ENCODE measurements at places on chromosomes 16 and 17.
A peak's percentile ranks its signal among the peaks of the same experiment; 100 is the strongest.

DNA sequence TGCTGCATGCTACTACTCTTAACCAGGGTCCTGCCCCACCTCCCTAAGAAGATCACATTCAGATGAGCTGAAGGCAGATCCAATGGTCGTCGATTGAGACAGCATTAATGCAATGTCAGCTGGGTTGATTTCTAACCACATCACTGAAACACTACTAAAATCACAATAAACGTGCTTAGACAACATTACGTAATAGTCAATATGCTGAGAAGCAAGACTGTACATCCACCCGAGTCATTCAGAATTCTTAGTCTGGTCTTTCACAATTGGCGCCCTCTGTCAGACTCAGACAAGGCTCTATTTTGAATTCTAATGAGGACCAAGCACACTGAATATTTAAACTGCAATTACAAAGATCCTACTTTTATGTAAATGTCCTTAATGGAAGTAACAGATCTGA is 205.2 kb downstream of the STX8 start:
- DNase-seq, result no peak

GRCh38 chr16:85683363-85683762 is 5.4 kb downstream of the GINS2 start:
- no peak for DNase-seq

GRCh38 chr17:79968116-79968515 is 67.6 kb downstream of the TBC1D16 start:
- no peak for DNase-seq

- no peak for DNase-seq
Measured at GRCh38 chr17:83006515-83007455, 72.6 kb upstream of the METRNL start.

DNA sequence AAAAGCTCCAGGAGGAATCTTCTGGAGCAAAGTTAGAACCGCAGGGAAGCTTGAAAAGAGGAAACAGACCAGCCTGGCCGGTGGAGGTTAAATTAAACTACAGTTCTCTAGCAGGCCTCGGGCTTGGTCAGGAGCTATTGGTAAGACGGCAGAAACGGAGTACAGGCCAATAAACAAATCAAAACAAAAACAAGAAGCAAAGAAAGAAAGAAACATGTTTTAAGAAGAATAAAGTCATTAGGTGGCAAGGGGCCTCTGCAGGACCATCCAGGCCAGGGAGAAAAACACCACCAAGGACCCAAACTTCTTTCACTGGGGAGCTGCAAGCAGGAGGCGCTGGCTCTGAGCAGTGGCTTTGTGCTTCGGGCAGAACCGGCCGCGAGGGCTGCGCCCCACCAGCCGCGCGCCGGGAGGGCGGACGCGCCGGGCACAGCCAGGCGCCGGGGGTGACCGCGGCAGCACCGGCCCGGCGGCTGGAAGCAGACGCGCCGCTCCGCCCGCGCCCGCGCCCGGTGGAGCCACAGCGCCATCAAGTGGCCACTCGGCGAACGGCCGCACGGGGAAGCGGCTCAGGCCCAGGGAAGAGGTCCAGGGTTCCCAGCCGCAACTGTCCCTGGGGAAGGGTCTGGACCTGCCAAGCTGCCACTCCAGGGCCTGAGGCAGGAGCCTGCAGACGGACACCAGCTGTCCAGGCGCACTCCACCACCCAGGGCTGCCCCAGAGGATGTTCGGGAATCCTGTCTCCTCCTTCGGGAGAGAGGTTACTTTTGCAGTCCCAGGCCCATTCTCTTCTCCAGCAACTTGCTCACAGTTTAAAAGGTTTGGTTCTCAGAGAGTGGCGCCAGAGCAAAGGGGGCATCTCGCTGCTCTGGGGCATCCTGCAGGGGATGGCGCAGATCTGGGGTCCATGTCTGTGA is 419.4 kb downstream of the SOX9 start:
- DNase-seq, result peak; percentile 55

GRCh38 chr17:20934288-20934687 is 108.5 kb downstream of the USP22 start:
- DNase-seq, result no peak

DNA sequence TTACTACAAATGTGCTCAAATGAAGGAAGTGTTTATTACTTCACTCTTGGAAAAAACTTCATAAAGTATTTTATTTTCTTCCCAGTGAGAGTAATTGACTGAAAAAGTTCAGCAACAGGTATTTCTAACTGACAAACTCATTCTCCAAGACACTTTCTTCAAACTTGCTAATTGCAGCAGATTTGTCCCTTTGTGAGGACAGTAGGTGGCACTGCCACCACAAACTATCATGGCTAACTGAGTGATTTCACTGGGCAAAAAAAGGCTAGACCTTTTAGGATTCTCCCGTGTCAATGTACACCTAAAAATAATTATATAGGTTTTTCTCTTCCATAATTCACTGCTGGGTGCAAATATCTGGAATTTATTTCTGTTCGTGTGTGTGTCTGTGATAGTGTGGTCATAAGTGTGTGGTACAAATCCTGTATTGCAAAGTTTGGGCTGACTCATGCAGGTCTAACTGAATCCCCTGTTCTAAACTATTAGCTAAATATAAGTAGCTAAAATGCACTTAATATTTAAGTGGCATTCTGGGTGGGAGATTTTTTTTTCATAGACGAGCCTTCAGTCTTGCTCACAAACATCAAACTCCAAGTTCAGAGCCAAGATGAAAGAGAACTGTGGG is 3.9 kb downstream of the HS3ST3A1 start:
- DNase-seq, result no peak

DNA sequence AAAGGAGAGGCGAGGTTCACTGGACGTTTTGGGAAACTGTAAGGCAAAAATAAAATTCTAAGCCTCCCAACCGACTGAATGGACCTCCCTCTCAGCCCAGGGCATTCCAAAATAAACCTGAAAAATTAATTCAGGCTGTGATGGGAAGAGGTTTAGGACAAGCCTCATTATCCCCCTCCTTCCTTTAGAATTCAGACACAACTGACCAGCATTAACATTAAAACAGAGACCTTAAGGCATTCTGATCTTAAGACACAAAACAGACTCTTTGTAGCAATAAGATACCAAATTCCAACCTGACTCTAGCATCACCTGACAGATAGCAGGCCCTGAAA is 298 bp upstream of the LDHD start:
- DNase-seq, result no peak

- DNase-seq, result peak; percentile 25
Measured at GRCh38 chr17:57861000-57861789, 11.4 kb upstream of the MRPS23 start.

DNA sequence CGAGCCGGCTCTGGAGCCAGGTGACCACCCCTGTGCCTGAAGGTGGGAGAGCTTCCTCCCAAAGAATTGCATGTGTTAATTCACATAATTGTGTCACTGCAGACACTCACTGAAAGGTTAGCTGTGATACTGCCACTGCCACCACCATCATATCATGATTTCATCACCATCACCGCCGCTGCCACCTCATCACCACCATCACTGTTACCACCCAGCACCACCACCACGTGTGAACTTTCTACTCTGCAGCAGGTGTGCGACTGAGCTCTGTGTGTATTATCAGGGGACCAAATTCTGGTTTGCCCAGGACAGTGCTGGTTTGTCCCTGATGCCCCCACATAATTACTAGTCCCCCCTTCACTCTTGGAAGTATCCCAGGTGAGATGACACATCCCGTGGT is 15.2 kb downstream of the BCAR1 start:
- no peak for DNase-seq

GRCh38 chr16:3038256-3038655 is 1.5 kb upstream of the BICDL2 start:
- DNase-seq, result no peak

GRCh38 chr16:56423584-56424403 is 1.6 kb downstream of the AMFR start:
- no peak for DNase-seq

DNA sequence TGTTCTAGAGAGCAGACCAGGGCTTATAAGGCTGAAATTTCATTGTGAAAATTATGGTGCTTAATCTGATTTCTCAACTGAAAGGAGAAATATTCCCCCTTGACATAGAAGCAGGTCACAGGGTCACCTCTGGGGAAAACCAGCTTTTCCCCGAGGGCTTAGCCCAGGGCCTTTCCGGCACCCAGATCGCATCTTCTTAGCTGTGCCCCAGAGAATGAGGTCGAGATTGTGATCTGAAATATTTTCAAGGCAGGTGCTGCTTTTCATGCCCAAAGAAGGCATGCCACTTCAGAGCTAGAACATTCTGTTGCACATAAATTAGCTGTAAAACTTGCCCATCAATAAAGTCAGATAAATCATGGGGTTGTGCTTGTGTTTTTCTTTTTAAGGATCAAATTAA is 25.4 kb upstream of the ARHGAP17 start:
- no peak for DNase-seq

- DNase-seq, result no peak
Measured at GRCh38 chr17:57624386-57624785, 120.7 kb downstream of the CCDC182 start.

DNA sequence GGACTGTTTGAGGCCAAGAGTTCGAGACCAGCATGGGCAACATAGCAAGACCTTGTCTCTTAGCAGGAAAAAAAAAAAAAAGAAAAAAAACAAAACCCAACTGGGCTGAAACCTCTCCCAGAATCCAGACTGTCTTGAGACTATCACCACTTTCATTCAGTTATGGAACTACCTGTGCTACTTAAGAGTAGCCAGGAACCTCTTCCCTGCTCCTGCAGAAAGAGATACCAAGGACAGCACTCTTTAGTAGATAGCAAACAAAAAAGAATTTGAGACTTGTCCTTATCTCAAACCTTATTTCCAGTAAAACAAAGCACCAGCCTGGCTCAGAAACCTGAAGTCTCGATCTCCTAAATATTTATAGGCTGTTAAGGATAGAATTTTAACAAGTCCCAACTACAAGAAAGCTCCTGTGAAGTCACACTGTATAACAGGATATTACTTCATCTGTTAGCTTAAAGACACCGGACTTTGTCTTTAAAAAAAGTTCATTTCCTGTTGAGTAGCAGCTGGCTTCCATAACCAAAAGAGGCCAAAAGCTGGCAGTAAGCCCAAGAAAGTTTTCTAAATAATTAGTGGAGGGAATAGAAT is 5.1 kb downstream of the CDR2 start:
- DNase-seq, result peak; percentile 42

DNA sequence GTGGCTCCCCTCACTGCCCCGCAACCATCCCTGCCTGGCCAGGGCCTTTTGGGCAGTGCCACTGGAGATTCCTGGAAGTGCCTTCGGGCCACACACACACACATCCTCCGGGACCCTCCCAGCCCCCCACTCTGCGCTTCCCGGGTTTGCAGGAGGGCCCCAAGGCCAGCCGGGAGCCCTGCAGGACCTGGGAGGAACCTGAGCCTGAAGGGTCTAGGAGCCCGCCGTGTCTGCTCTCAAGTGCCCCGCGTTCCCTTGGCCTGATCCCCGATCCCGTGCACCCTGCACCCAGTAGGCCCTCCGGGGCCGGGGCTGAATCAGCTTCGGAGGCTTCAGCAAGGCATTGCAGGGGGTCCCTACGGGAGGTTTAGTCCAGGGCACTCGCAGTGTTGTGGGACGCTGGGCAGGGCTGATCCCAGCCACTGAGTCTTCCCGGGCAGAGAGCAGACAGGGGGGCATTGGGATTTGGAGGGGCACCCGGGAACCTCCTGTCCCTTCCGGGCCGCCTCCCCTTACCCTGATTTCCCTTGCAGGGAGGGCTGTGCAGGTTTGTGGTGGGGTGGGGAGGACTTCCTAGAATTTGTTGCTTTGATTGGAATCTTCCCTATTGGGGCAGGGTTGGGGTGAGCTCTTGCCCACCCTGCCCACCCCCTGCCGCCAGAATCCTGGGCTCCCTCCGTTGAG is 36.9 kb downstream of the TMEM235 start:
- DNase-seq, result no peak

DNA sequence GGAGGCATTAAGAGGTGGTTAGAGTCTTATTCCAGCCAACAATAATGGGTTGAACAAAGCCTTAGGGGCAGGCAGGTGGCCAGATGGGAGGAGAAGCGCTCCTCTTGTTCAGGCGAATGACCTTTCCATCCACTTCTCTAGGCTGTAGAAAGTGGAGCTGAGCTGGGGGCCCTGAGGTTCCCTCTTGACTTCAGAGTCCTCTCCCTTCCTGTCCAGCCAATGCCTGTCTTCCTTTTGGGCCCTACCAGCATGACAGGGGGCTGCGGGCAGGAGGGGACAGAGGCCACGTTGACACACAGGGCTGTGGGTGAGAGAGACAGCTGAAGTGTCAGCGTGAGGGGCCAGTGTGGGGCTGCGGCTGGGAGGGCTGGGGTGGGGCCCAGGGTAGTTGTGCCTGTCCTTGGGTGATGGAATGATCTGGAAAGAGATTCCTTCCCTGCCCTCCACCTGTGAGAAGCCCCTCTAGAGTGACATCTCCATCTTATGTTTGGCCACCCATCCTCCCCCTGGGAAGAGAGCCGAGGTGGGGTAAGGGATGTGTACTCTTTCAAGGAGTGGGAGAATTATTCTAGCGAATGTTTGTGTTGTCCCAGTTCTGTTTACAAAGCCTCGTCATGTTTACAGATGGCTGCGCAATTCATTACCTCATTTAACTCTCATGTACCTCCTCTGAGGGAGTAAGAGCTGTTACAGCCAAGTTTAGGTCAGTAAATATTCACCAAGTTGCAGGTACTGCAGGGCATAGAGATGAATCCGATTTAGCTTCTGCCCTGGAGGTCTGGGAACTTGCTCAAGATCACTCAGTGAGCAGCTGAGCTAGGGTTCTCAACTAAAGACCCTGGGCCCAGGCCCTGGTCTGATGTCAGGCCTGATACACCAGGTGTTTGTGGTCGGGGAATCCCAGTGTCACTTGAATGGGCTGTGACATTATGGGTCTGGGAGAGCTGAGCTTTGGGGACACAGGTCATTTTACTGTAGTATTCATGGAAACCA is 3.3 kb downstream of the ERBB2 start:
- DNase-seq, result no peak

- no peak for DNase-seq
Measured at GRCh38 chr17:33858121-33858520, 397.0 kb upstream of the CCL2 start.

DNA sequence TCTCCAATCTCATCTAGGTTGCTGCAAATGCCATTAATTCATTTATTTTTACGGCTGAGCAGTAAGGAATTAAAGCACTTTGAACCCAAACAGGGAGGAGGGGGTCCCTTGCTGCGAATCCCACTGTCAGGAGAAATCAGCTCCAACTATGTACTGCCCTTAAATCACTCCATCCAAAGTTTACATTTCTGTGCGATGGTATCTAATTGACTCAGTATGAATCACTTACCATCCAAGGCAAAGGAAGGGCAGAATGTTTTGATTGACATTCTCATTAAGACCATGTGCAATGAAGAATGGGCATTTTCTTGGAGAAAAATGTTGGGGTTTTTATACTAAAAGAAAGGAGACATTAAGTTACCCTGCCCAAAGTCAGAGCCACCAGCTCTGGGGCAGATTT is 47.7 kb upstream of the XYLT1 start:
- DNase-seq, result no peak

DNA sequence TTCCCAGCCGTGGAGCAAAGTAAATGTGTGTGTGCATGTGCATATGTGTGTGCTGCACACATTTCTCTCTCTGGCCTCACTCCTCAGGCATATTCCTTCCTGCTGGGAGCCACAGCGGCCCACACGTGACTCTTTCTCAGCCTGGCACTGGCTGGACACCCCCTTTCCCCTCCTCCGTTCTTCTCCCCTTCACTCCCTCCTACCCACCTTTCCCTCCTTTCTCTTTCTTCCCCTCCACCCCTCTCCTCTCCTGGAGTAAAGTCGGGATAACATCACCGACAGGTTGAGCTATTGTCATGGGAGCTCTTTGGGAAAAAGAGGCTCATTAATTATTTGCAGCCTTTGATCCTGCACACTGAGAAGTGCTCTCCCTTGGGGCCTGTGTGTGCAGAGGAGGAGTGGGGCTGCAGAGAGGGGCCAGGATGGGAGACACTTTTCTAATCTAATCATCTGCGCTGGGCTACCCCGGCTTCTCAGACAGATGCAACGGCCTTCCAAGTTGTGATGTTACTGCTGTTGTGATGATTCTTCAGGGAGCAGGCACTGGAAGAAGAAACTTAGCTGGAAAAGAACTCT is 126.3 kb upstream of the HSBP1 start:
- no peak for DNase-seq

All from CD4-positive, alpha-beta memory T cell (primary cell).